ENCODE measurements at places on chromosomes 16 and 17.

DNA sequence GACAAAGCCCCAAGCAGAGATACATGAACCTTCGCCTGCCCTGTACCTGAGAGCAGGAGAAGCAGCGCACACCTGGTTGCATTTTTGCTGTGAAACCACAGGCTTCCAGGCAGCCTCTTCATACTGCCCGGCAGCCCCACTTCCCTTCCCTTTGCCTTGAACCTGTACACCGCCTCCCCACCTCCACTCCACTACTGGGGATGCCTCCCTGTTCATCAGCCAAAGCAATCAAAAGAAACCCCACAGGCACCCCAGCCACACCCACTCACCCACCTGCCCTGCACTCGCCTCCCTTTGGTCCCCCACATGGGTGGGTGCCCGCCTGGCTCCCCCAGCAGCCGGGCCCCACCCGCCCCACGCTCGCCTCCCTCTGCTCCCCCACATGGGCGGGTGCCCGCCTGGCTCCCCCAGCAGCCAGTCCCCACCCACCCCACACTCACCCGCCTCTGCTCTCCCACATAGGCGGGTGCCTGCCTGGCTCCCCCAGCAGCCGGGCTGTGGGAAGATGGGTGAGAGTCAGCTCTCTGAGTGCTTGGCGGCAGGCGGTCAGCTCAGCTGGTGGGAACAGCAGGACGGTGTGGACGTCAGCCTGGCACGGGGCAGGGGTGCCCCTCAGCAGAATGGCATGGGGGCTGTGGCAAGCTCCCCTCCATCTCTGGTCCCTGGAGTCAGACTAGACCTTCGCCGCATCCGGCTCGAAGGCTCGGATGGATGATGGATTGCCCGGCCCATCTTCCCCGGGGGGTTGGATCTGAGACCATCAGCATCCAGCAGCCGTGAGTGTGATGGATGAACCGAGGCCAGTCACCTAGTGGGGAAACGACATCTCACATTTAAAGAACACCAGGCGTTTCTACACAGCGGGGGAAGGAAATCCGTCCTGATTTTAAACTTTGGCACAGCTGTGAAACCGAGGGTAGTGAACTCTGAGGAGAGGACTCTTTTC, 135.6 kb downstream of the BANP start:
- peak; percentile 60 for DNase-seq

DNA sequence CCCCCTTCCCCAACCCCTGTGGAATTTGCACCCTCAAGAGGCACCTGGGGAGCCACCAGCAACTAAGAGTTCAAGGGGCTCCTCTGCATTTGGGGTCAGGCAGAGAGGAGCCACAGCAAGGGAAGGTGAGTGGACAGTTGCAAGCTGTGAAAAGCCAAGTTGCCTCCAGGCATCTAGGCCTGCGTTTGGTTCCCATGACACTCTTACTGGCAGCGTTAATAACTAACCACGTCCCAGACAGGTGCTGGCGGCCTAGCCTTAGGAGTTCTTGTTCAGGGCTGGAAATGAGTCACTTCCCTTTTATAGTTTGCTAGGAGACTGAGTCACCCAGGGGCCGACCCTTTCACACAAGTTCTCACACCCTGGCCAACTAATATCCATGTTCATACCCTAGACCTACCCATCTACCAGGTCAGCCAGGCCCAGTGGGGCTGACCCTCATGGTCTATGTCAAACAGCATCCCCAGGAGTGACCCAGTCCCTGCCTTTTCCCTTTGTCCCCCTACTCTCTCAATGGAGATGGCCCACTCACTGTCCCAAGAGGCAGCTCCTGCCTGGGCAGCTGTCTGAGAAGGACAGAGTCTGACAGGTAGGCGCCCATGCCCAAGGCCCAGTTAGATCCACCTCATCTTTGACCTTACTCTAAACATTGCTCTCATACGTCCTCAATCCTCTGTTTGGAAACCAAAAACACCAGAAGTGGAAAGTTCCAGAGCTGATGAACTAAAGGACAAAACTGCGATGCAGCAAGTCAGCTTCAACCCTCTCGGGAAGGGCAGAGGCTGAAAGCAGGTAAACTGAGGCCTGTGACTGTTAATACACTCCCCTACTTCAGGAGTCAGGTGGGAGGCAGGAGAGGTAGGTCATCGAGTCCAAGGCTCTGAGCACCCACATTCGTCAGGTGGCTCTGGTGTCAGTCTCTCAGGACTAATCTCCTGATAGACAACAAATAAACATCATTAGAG, 300.6 kb downstream of the SOX9 start:
- no peak for DNase-seq

DNA sequence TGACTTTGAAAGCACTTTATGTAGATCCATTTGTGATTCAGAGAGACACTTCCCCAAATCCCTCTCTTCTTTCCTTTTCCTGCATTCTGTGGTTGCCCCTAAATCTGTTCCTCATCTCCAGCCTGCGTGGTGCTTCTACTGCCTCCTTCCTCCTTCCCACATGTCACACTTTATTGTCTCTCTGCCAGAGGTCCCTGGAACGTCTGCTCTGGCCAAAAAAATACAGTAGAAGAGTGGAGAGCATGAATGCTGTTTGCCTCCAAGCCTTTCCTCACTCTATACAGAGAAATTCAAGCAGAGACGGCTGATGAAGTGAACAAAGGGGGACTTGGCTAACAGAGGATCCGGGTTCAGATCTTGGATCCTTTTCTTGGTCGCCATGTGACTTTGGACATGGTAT, 22.8 kb upstream of the IRX3 start:
- DNase-seq: no peak

DNA sequence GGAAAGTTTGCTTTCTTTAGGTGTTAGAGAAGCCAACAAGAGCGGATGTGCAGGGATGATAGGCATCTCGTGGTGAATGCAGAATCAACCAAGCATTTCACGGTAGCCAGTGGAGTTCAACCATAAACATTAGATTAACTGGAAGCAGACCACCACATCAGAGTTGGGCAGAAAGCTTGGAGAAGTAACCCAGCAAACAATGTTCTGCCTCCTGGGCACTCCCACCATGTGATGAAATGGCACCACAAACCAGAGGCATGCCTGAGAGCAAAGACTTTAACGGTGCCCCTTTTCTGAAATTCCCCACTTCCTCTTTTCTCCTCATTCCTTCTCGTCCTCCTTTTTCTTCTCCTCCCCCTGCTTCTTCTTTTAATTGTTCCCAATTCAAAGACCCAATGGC, 193.5 kb upstream of the ANKFN1 start:
- no peak for DNase-seq

GRCh38 chr17:67833946-67834631, 8.8 kb downstream of the BPTF start:
- peak; percentile 56 for DNase-seq

DNA sequence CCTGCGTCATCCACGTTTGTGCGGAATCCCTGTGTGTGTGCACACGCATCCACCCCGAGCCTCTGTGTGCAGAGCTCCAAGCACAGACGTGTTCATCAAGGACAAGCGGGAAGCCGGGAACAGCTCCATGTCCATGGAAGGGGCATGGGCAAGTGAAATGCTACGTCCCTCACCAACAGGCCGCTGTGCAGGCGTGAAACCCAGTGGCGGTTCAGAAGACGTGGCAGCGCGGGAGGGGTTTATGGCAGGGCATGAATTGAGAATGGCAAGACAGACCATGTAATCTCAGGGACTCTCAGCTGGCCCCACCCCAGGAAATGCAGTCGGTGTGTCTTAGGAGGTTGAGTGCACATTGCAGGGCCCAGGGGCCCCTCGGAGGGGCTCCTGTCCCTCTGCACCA, 52.7 kb downstream of the TBC1D16 start:
- DNase-seq: no peak

- no peak for DNase-seq
These were observed 7.9 kb downstream of the NKD1 start for GRCh38 chr16:50555952-50556673.

DNA sequence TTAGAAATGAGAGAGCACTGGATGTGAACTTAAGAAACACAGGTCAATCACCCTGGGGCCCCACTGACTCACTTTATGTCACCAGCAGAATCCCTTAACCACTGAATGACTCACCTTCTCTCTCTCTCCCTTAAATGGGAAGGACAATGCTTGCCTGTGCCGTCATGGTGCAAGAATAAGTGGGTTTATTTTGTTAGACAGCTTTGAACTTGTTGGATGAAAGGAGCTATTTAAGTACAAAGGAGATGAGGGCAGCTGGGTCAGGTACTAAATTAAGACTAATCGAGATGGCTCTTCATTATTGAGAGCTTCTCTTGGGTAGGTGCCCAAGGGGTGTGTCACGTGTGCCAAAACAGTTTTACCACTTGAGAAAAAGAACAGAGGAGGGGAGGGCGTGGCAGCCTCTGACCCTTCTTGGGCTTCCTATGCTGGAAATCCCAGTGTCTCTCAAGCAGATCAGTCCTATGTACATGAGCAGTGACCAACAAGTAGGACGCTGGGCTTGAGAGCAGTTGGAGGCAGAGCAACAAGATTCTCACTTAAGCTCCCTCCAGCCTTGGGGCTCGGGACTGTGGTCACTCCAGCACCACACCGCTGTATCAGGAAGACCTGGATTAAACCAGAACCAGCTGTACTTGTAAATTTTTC, 6.7 kb upstream of the KRT31 start:
- DNase-seq: no peak

GRCh38 chr17:73634629-73635028, 9.6 kb downstream of the SDK2 start:
- no peak for DNase-seq

DNA sequence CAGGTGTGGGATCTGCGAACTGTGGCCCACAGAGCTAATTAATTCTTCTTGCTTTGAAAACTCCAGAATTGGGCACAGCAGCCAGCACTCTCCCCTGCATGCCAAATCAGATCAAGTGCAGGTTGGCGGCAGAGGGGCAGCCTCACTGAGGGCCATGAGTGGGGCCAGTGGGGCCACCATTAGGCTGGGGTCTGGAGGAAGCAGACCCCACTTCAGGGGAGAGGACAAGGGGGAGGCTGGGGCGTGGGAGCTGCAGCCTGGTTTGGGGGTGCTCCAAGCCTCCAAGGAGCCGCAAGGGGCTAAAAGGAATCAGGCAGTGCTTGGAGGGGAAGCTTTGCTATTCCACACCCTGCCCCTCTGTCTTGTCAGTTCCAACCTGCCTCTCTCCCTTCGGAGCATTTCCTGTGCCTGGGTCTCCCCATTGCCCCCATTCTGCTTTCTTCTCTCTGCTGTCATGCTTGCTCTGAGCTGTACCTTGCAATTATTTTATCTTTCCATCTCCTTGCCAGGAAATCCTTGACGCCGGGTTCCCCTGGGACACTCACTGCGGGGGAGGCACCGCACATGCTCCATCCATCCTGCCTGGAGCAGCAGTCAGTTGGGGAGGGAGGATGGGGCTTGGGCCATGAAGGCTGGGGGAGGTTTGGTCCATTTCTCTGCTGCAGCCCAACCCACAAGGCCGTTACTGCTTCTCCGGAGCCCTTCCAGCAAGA, 3.3 kb upstream of the ABCC3 start:
- no peak for DNase-seq

DNA sequence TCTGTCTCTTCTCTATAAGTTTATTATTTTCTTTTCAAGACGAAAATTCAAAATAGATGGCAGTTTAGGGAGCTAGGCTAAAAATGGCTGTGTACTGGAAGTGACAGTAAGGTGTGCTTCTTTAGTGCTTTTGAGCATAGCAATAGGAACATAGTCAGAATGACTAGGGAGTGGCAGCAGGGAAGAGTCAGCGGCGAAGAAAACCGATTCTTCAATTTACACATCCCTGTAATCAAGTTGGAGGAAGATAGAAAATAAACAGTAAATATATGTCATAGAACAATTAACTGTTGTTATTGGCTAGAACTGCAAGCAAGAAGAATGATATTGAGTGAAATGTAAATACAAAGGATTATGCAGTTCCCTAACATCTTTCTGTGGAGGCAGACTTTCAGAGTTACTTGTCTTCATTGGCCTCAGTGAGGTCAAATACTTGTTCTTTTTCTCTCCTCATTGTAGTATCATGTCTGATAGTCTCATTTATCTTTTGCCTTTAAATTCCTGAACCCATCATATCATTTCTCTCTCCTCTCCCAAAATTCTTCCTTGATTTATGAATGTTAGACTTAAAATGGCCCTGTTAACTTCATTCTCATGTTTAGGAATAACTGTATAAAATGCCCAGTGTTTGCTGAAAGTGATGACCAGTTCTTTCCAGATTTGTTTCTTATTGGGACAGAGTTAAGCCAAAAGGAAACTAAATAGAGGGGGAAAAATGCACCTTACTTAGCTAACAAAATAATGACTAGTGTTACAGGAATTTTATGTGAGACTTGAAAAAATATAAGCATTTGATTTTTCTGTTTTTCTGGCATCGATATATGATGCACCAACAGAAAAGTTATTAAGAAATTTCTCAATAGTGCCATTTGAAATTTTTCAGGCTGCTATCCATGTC, 211.4 kb downstream of the BCAS3 start:
- DNase-seq: no peak

GRCh38 chr16:85592700-85593493, 20.2 kb upstream of the GSE1 start:
- DNase-seq: no peak

- DNase-seq: no peak
These were observed 79.5 kb downstream of the SLC6A2 start for GRCh38 chr16:55735120-55735781.

GRCh38 chr17:7241783-7242716, at the start of gene GABARAP:
GABARAP (minus strand) TSS chr17:7242449; CDS start chr17:7242330, 119 bp downstream.
- DNase-seq: peak; percentile 93

GRCh38 chr16:11583889-11584565, 2.7 kb downstream of the LITAF start:
- DNase-seq: no peak

GRCh38 chr16:4981473-4981872, 23.3 kb downstream of the SEC14L5 start:
- DNase-seq: no peak

DNA sequence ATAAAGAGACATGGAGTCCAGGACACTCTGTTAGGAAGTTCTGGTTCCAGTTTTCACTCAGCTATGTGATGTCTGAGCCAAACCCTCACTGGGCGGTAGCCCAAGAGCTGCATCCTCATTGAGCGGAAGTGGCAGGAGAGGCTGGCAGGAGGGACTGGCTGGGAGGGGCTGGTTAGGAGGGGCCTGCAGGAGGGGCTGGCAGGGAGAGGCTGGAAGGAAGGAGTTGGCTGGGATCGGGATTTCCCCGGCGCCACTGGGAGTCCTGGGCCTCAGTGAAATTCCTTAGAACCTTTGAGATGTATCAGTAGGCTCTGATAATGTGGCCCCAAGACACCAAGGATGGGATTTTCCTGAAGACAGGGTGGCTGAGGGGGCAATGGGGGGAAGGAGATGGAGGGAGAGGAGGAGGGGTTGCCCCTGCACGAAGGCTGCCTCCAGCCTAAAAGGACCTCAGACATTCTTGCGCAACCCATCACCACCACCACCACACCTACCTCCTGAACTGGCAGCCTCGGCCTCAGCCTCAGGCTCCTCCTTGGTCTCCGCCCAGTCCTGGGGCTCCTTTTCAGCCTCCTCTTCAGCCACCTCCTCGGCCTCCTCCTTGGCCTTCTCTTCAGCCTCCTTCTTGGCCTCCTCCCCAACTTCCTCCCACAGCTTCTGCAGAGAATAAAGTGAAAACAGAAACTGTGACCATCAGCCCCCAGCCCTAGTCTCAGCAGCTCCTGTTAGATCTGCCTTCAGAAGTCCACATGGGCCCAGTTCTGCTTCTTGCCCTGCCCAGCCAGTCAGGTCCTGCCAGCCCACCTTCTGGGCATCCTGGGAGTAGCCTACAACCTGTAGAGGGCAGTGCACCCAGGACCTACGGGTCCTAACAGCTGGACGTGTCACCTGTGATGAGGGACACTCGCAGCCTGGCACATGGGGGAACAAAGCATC, 31.7 kb downstream of the CNGB1 start:
- peak; percentile 64 for DNase-seq

- DNase-seq: no peak
These were observed 49.9 kb upstream of the COX10 start for GRCh38 chr17:14019186-14019956.
